IMR-90 (cell line): ENCODE measurements at places on chromosomes 2 and 18.
A peak's percentile ranks its signal among the peaks of the same experiment; 100 is the strongest.

DNA sequence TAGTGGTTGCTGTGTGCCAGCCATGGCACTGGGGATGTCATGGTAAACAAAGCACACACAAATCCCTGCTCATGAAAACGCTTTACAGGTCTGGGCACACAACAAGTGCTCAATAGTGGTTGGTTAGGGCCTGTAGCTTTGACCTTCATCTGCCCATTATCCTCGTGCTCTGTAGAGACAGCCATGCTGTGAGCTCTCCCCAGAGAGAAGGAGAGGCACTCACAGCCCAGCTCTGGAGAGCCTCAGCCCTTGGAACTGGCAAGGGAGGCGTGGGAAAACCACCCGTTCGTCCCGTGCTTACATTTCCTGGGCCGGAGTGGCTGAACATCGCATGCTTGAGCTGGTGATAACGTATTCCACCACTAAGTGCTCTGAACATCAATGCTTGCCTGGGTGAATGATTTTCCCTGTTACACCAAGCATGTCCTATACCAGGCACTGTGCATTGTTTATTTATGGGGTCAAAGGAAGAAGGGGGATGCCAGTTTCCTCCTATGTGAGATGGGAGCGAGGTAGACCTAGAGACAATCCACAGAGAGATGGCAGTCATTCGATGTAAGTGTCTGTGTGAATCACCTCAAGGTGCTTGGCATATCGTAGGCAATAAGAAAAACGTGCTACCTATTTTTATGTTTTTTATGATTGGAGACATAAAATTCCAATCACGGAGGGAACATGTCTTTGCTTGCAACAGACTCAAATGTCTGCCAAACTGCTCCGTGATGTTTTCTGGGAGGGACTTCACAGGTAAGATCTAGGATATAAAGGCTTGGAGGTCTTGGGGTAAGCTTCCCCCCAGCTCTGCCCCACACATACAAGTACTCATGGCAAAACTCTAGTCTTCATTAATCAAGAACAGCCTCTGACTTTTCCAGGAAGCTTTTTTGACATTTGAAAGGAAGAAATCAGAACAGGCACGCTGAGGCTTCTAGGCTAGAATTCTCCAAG is 75.5 kb downstream of the DDX1 start:
- H3K27ac ChIP-seq = no peak overlapping the region
- H3K36me3 ChIP-seq = no peaks in the 10 kb centered on the region
- DNase-seq = no peak

DNA sequence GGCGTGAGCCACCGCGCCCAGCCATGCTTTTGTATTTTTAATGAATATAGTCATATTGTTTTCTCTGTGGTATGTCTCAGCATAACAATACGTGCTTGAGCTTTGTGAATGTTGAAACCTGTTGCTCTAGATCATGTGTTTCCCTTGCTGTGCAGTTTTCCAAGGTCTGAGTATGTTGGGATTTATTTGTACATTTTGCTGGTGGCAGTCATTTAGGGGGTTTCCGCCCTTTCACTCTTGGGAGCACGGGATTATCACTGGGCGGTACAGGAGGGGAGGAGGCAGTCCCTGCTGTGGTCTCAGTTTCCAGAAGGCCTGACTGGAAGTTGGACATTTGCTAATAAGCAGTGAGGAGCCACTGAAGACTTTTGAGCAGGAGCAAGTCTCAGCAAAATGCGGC is 24.9 kb upstream of the CATIP start:
- H3K4me1 ChIP-seq = peaks cover 7% of the 10 kb centered on the region
- H3K36me3 ChIP-seq = no peaks in the 10 kb centered on the region; the same call in 1 of the 2 replicates
- H3K27me3 ChIP-seq = no peaks in the 10 kb centered on the region
- DNase-seq = no peak

GRCh38 chr18:29457316-29457889 is 1280.5 kb upstream of the CDH2 start:
- no peak overlapping the region for H3K4me3 ChIP-seq
- H3K4me1 ChIP-seq = no peaks in the 10 kb centered on the region
- no peak overlapping the region for H3K27ac ChIP-seq
- no peaks in the 10 kb centered on the region for H3K27me3 ChIP-seq

GRCh38 chr18:58671632-58672564 is 633 bp downstream of the MALT1 start:
- H3K27me3 ChIP-seq = no peaks in the 10 kb centered on the region
- no peaks in the 10 kb centered on the region for H3K36me3 ChIP-seq
- H3K4me3 ChIP-seq = peak overlapping the region; percentile 93

DNA sequence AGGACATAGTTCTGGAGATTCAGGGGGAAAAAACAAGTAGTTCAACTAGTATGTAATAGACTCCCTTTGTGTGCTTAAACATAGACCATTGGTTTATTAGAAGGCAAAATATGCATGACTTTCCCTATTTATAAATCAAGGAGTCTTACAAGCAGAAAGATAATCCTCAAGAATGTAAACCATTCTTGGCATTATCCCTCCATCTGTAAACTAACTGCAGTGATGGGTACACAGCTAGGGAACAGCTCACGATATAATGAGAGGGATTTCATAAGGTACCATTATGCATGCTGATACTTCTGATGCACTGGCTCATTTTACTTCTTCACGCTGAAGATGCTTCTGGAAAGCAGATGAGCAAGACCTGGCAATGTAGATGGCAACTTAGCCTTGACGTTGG is 878 bp downstream of the FBXO15 start:
- H3K27ac ChIP-seq = peak overlapping the region; percentile 99
- H3K4me3 ChIP-seq = peak overlapping the region; percentile 56
- no peaks in the 10 kb centered on the region for H3K27me3 ChIP-seq
- H3K36me3 ChIP-seq = no peaks in the 10 kb centered on the region; the same call in 1 of the 2 replicates
- H3K4me1 ChIP-seq = peaks cover 12% of the 10 kb centered on the region

- no peaks in the 10 kb centered on the region for H3K36me3 ChIP-seq
- no peaks in the 10 kb centered on the region for H3K27me3 ChIP-seq
- H3K4me1 ChIP-seq = no peaks in the 10 kb centered on the region
- H3K4me3 ChIP-seq = no peak overlapping the region
- DNase-seq = peak; percentile 47
These were observed 529.8 kb upstream of the VRK2 start for GRCh38 chr2:57516698-57517340.

DNA sequence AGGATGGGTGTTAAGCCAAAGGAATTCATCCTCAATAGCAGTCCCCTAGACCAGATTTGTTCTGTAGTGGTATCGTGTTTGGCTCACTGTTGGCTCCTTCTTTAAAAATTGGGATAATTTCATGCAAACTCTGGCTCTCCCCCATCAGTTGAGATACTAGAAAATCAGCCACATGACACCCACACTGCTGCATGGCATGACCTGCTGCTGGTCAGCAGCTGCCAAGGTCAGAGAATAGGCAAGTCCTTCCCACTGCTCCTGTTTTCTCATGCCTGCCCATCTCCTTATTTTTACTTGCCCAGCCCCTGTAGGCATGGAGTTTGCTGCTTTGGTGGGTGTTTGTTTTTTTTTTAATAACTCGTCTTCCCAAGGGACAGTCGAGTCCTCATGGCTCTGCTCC is 1.0 kb upstream of the SNRNP200 start:
- H3K27me3 ChIP-seq = no peaks in the 10 kb centered on the region
- H3K4me1 ChIP-seq = peaks cover 8% of the 10 kb centered on the region
- no peak for DNase-seq
- peaks cover 16% of the 10 kb centered on the region for H3K36me3 ChIP-seq
- no peak overlapping the region; the same call in 1 of the 2 replicates for H3K27ac ChIP-seq

- no peak overlapping the region for H3K4me3 ChIP-seq
- H3K27ac ChIP-seq = no peak overlapping the region
- no peaks in the 10 kb centered on the region for H3K27me3 ChIP-seq
- peaks cover 23% of the 10 kb centered on the region for H3K4me1 ChIP-seq
These were observed 117.3 kb downstream of the CTIF start for GRCh38 chr18:48656176-48656575.

DNA sequence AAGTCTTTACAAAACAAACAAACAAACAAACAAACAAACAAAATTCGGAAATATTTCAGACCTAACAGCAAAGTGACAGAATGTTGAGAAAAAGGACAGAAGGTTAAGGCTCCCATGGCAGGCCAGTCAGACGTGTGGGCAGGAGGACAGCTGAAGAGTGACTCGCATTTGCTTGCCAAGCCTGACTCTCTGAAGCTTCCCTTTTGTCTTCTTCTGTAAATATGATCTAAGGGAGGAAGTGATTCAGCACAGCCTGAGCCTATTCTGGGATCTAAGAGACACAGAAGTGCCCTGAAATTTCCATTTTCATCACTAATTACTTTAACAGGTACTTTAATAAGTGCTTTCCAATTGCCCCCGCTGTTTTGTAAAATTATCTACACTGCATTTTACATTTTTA is 134.0 kb upstream of the LYPD1 start:
- no peak overlapping the region for H3K4me3 ChIP-seq
- no peaks in the 10 kb centered on the region for H3K27me3 ChIP-seq
- H3K36me3 ChIP-seq = no peaks in the 10 kb centered on the region; the same call in 1 of the 2 replicates
- peaks cover 3% of the 10 kb centered on the region; the same call in 1 of the 2 replicates for H3K4me1 ChIP-seq

GRCh38 chr2:177318613-177319012 is 54.1 kb upstream of the NFE2L2 start:
- H3K36me3 ChIP-seq = no peaks in the 10 kb centered on the region
- H3K4me3 ChIP-seq = no peak overlapping the region
- DNase-seq = no peak
- no peaks in the 10 kb centered on the region for H3K27me3 ChIP-seq

DNA sequence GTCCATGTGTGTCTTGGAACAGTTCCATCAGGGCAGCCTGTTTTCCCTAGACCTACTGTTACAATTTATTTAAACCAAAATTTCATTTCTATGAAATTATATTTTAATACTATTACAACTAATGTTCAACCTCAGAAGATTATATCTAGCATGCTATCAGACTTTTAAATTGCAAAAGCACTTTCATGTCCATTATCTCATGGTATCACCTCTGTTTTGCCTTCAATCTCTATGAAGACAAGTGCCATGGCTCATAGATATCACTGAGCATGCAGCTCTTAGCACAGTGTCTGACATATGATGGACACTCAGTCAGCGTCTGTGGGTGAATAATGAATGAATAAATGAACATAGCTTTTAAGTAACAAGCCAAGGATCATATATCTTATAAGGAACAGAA is 288.8 kb downstream of the RAD51AP2 start:
- H3K27me3 ChIP-seq = no peaks in the 10 kb centered on the region
- H3K4me1 ChIP-seq = no peaks in the 10 kb centered on the region
- DNase-seq = no peak

- H3K4me3 ChIP-seq = no peak overlapping the region
- peaks cover 2% of the 10 kb centered on the region for H3K36me3 ChIP-seq
- DNase-seq = peak; percentile 9
- H3K4me1 ChIP-seq = peaks cover 5% of the 10 kb centered on the region
These were observed 13.5 kb downstream of the PPP1CB start for GRCh38 chr2:28764909-28765711.

GRCh38 chr18:55228707-55229106 is 269.4 kb upstream of the CCDC68 start:
- H3K27ac ChIP-seq = peak overlapping the region; percentile 36; the same call in 1 of the 2 replicates
- no peaks in the 10 kb centered on the region for H3K27me3 ChIP-seq
- H3K4me1 ChIP-seq = peaks cover 10% of the 10 kb centered on the region
- peaks cover 17% of the 10 kb centered on the region for H3K36me3 ChIP-seq
- no peak overlapping the region for H3K4me3 ChIP-seq

DNA sequence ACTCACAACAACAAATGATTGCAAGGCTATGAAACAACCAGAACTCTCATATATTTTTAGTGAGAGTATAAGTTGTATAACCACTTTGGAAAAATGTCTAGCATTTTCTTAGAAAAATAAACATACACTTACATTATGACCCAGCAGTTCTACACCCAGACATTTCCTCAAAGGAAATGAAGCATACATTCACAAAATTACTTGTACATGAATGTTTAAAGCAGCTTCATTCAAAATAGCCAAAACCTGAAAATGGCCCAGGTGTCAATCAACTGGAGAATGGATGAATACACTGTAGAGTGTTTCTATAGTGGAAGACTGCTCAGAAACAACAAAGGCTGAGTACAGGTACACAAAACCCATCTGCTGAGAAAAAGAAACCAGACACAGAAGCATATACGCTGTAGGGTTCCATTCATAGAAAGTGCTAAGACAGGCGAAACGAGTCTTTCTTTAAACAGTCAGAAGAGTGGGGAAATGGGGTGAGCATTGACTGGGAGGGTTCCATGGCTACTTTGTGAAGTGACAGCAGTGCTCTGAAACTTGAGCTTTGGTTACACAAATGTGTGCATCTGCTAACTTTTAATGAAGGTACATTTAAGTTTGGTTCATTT is 799.0 kb downstream of the DCDC2C start:
- H3K4me1 ChIP-seq = no peaks in the 10 kb centered on the region
- no peaks in the 10 kb centered on the region for H3K36me3 ChIP-seq
- H3K27ac ChIP-seq = no peak overlapping the region
- H3K4me3 ChIP-seq = no peak overlapping the region
- no peak for DNase-seq

GRCh38 chr2:27356056-27356381 is 545 bp downstream of the GTF3C2 start:
- peaks cover 8% of the 10 kb centered on the region for H3K4me1 ChIP-seq
- peak overlapping the region; percentile 88 for H3K27ac ChIP-seq
- no peaks in the 10 kb centered on the region for H3K36me3 ChIP-seq
- no peaks in the 10 kb centered on the region for H3K27me3 ChIP-seq
- peak; percentile 53 for DNase-seq

GRCh38 chr2:30026091-30027055 is 105.0 kb upstream of the ALK start:
- peaks cover 10% of the 10 kb centered on the region for H3K27me3 ChIP-seq
- peak; percentile 22 for DNase-seq
- H3K27ac ChIP-seq = no peak overlapping the region
- no peak overlapping the region for H3K4me3 ChIP-seq
- no peaks in the 10 kb centered on the region for H3K36me3 ChIP-seq
- no peaks in the 10 kb centered on the region for H3K4me1 ChIP-seq

GRCh38 chr2:134310107-134311079 is 56.5 kb downstream of the MGAT5 start:
- H3K27me3 ChIP-seq = no peaks in the 10 kb centered on the region
- no peak for DNase-seq
- H3K27ac ChIP-seq = no peak overlapping the region
- H3K36me3 ChIP-seq = no peaks in the 10 kb centered on the region; the same call in 1 of the 2 replicates
- H3K4me1 ChIP-seq = peaks cover 5% of the 10 kb centered on the region; the same call in 1 of the 2 replicates

DNA sequence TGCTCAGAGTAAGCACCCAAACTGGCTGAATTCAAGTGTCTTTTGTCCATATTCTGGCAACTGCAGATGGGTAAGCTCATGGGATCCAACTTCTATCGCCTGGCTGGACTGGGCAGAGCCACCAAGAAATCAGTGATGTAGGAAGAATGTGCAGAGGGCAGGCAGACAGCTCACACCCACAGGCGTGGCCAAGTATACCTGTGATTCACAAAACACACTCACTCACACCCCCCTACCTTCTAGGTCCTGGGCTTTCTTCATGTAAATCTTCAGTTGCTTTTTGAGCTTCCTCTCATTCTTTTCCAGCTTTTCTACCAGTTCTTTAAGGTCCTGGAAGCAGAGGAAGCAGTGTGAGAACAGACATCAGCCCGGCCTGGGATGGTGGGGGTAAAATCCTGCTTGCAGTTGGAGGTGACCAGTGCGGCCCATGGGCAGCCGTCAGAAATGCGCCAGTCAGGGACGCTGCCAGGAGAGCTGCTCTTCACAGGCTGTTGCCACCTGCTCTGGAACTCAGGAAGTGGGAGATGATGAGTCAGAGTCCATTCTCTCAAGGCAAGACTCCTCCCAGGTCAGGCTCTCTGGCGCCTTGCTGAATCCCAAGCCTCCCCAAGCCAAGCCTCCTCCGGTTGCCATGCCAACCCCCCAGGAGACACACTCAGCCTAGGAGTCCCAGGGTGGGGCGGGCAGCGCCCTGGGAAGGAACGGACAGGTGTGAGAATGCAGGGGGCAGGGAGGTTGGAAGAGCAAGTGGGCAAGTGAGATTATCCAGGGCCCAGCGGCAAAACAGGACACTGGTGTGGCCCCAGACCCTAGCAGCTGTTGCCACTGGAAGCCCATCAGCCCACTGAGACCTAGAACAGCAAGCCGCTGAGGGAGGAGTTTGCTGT is 36.2 kb upstream of the ACAA2 start:
- H3K4me1 ChIP-seq = peaks cover 7% of the 10 kb centered on the region
- peaks cover 2% of the 10 kb centered on the region; the same call in 1 of the 2 replicates for H3K27me3 ChIP-seq
- peak; percentile 92 for DNase-seq
- no peak overlapping the region for H3K4me3 ChIP-seq
- H3K27ac ChIP-seq = no peak overlapping the region
- H3K36me3 ChIP-seq = no peaks in the 10 kb centered on the region
